ENCODE measurements at places on chromosomes 7 and 10.

DNA sequence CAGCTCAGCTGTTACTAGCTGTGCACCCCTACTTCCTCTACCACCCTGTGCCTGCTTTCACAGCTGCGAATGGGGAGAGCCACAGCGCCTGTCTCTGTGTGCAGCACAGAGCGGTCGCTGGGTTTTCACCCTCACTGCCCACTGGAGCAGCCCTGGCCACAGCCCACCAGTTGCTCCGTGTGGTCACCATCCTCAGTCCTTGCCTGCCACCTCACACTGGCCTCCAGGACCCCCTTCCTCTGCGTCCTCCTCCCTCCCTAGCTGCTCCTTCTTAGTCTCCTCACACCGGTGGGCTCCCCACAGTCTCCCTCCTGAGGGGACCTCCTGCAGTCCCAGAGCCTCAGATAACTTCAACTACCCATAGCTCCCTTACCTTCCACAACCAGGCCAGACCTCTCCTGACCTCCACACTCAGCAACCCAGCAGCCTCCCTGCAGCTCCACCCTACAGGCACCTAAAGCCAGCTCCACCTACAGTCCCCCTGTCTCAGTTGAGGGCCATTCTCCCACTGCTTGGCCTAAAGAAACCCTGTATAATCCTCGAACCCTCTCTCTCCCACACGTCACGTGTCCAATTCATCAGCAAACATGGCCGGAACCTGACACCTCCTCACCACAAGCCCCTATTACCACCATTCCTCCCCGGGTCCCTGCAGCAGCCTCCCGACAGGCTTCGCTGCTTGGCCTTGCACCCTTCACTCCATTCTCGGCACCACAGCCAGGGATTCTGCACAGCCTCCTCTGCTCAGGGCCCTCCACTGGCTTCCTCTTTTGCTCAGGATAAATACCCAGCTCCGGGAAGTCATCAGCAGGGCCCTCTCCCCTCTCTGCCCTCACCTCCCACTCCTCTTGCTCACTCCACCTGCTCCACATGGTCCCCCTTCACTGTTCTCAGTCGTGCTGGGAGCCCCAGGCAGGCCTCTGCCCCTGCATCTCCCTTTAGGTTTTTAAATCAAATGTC is 28.1 kb downstream of the PLAC9 start:
- DNase-seq: no peak

- no peak for DNase-seq
Observed at GRCh38 chr7:66739953-66740301, 606 bp upstream of the RABGEF1 start.

DNA sequence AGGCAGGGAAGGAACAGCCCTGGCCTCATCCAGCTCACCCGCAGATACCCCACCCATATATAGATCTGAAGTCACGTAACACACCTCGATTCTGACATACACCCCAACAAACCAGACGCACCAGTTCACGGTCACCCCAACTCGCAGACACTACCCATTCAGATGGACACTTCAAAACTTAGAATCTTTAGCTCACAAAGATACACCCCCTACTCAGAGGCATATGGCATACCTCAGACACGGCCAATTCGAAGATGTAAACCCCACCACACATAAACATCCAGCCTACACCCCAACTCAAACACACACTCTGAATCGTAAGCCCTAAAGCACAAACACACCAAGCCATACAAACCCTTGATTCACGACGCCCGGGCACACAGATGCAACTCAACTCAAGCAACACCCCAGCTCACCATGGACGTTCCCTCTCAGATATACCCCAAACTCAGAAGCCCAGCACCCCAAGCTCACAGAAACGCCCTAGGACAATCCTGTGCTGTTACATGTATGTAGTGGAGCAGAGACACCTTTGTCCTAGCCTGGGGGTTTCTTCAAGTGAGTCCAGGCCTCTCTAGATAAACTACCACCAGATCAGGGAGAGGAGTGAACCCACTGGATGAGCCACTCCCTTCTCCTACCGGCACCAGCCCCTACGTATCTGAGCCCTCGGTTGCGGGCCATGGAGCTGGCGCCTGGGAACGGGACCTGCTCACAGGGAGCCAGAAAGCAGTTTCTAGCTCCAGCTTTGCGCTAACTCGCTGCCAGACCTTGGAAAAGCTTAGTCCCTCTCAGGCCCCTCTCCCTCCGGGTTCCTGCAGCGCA is 8.8 kb downstream of the PSD start:
- DNase-seq: no peak

DNA sequence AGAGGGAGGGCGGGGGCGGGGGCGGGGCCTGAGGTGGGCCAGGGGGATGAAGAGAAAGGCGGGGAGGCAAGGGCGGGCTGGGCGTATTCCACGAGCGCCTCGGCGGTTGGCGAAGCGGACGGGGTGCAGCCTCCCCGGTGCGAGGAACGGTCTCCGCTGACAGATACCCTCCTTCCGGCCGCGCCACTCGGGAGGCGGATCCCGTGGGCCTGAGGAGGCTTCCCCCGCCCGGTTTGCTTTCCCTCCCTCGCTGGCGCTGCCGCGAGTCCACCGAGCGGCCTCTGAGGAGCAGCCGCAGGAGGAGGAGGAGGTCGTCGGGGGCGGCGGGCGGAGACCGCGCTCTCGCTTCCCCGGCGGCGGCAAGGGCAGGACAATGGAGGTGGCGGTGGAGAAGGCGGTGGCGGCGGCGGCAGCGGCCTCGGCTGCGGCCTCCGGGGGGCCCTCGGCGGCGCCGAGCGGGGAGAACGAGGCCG is at the start of gene TRIM24:
Gene TRIM24 (plus strand): TSS at position 84 of the 473 bp plus-strand sequence. CDS start 290 bp downstream, at position 374.
- peak; percentile 98 for DNase-seq

- no peak for DNase-seq
Observed at GRCh38 chr10:847868-848267, 83.6 kb downstream of the LARP4B start.

- no peak for DNase-seq
Observed at GRCh38 chr10:114743521-114744231, 77.9 kb upstream of the FHIP2A start.

DNA sequence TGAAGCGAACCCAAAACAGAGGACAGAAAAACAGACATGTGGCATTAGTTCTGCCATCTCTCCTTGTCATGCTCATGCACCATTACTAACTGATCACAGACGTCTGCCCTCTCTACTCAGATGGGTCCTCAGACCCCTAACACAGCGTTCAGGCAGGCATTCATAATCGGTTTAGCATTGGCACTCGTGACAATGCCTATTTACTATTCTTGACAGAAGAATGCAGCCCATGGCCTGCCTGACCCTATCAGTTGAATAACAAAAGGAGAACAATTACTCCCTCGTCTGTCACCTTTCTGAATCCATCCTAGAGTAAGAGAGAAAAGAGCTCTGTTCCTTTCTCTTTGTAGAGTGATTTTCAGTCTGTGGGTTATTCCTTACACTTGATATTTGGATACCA is 194.6 kb upstream of the PHYHIPL start:
- no peak for DNase-seq

DNA sequence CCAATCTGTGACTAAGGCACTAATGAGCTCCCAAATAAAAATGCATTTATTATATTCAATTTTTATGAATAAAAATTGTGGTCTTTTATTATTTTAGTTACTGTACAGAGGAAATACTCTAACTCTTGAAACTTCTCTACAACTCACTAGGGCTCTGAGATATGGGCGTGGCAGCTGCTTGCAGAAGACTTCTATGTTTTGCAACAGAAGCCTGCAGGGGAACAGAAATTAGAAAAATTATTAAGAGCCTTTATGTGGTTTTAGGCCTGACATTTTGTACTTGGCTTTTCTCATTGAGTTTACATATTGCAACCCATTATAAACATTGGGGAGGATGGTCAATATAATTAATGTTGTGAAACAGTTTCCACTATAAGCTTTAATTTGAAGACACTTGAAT is 581.4 kb downstream of the TNS3 start:
- DNase-seq: no peak

Measured in fibroblast of skin of right biceps (primary cell).